CD4-positive, alpha-beta T cell treated with Interleukin-4 for 1 hour (primary cell): ENCODE measurements at places on chromosomes 5 and 9.

- DNase-seq = peak; percentile 25
Observed at GRCh38 chr5:55650386-55650785, 61.7 kb downstream of the SLC38A9 start.

- peak; percentile 64 for DNase-seq
Observed at GRCh38 chr9:134099123-134099761, 31.4 kb upstream of the BRD3 start.

DNA sequence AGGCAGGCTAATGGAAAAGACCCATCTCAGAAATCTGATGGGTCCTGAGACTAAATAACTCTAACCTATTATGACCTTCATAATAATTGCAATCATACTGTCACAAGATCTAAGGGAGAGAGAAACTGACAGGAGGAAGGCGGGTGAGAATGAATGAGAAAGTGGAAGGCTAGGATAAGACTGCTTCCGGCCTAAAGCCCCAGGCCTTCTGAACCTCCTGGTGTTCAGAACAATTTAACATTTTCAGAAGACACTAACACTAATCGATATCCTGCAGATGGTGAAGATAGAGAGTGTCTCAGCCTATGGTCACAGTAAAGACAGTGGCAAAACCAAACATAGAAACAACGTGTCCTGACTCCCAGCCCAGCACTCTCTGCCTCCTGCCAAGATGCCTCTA is 1.2 kb downstream of the RPS14 start:
- no peak for DNase-seq

GRCh38 chr5:143588933-143589662 is 185.6 kb upstream of the NR3C1 start:
- no peak for DNase-seq

GRCh38 chr9:93592008-93592642 is 15.7 kb downstream of the PHF2 start:
- DNase-seq = no peak
